ENCODE measurements at places on chromosomes 2 and 18.

- no peak for DNase-seq
Observed at GRCh38 chr2:62573137-62573731, 67.2 kb upstream of the TMEM17 start.

GRCh38 chr2:15912203-15912602 is 28.1 kb upstream of the MYCN start:
- no peak for DNase-seq

GRCh38 chr2:120747281-120747680 is 11.6 kb downstream of the GLI2 start:
- no peak for DNase-seq

- no peak for DNase-seq
Observed at GRCh38 chr2:66691031-66691965, 256.4 kb downstream of the MEIS1 start.

GRCh38 chr2:196336207-196336606 is 164.8 kb upstream of the STK17B start:
- no peak for DNase-seq

- DNase-seq: no peak
Observed at GRCh38 chr2:96856776-96857666, 795 bp downstream of the ANKRD39 start.

Data from HCEC 1CT (cell line).